ENCODE measurements at places on chromosomes 13 and 19.

GRCh38 chr19:47253970-47254369, 2.4 kb upstream of the CCDC9 start:
- no peak for DNase-seq

GRCh38 chr19:944171-944567, 18.3 kb downstream of the ARID3A start:
- DNase-seq, result no peak

DNA sequence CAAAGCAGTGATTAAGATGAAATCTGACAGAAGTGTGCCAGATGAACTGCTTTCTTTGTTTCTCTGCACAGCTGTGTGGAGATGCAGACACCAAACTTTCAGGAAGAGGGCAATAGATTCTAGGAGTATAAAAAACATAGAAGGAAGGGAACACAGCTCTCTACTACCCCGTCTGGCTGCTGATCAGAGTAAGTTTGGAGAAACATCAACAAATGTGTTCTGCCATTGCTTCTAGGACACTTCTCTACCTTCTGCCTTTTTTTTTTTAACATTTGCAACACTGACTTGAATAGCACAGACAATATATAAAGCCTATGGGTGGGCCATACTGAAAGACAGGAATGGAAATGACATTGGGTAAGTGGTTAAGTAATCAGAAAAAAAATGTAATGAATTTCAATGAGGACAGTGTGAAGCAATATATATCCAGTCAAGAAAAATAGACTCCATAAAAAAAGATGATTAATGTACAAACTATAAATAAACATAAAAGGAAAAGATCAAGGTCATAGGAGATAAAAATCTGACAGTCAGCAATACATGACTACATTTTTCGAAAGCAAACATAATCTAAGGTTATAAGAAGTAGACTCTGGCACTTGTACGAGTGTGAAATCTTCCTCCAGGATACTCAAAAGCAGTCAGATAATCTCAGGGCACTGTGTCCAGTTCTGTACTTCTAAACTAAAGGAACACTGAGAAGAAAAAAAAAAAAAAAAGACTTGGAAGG, 21.4 kb downstream of the NUFIP1 start:
- DNase-seq, result no peak

GRCh38 chr19:5292822-5293611, 47.6 kb downstream of the PTPRS start:
- DNase-seq, result peak; percentile 57

DNA sequence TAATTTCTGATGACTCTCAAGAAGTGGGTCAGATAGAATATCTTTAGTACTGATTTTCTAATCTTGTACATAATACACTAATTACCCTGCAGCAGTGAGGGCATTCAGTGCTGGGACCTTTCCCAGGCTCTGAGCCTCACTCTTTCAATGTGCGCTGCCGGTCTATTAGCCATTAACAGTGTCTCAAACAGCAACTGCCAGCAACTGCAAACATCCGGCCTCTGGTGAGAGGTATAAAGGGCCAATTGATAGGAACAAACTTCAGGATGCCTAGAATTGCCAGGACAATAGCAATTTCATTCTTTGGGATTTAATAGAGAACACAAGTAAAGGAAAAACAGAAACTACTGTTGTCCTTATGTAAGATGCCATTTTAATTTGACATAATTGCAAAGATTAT, 604.4 kb upstream of the SPRY2 start:
- no peak for DNase-seq

DNA sequence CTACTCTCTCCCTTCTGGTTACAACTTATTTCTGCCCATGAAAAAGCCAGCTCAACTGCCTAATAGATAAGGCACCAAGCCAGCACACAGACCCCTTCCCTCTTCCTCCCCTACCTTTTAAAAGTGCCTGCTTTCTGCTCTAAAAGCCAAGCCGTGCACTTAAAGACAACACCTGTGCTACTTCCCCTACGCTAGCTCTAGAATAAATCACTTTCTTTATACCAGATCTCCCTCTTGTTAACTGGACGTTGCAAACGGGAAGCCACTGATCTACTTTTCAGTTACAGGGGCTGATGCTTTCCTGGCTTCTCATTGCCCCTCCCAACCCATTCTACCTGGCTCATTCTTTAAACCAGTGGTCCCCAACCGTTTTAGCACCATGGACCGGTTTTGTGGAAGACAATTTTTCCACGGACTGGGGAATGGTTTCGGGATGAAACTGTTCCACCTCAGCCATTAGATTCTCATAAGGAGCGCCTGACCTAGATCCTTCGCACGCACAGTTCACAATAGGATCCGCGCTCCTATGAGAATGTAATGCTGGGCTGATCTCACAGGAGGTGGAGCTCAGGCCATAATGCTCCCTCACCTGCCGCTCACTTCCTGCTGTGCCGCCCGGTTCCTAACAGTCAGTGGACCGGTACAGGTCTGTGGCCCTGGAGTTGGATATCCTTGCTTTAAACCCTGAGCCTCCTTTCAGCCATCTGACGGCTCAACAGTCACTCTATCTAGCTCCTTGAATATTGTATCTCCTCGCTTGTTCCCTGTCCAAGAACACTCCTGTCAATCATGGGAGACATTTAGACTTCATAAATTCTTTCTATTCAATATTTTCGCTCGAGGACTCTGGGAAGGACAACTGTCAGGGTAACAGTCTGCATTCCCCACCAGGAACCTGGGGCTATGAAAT, 841 bp upstream of the ZNF223 start:
- peak; percentile 54 for DNase-seq

- no peak for DNase-seq
These were observed 7.1 kb upstream of the NFIC start for GRCh38 chr19:3359015-3359918.

DNA sequence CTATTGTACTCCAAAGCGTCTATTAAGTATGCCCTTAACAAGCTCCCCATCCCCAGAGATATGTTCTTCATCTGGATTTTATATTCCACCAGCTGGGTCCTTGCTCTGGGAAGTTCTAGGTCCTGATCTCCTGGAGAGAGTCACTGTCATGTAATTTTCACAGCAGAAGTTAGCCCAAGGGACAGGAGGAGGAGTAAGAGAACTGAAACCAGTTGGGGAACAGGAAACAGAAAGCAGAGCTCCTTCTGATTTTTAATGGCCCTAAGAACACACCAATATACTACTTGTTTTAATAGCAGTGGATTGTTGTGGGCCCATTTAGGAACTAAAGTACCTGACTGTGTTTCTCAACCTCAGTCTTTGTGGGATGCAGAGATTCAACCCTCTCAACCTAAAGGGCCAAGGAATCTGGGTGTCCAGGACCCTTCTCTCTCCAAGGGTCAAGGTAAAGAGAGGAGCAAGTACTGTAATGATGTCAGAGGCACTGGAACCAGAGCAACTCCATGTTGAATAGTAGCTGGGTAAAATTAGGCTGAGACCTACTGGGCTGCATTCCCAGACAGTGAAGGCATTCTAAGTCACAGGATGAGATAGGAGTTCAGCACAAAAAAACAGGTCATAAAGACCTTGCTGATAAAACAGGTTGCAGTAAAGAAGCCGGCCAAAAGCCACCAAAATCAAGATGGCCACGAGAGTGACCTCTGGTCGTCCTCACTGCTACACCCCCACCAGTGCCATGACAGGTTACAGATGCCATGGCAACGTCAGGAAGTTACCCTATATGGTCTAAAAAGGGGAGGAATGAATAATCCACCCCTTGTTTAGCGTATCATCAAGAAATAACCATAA, 8.1 kb upstream of the FPR3 start:
- DNase-seq, result no peak

DNA sequence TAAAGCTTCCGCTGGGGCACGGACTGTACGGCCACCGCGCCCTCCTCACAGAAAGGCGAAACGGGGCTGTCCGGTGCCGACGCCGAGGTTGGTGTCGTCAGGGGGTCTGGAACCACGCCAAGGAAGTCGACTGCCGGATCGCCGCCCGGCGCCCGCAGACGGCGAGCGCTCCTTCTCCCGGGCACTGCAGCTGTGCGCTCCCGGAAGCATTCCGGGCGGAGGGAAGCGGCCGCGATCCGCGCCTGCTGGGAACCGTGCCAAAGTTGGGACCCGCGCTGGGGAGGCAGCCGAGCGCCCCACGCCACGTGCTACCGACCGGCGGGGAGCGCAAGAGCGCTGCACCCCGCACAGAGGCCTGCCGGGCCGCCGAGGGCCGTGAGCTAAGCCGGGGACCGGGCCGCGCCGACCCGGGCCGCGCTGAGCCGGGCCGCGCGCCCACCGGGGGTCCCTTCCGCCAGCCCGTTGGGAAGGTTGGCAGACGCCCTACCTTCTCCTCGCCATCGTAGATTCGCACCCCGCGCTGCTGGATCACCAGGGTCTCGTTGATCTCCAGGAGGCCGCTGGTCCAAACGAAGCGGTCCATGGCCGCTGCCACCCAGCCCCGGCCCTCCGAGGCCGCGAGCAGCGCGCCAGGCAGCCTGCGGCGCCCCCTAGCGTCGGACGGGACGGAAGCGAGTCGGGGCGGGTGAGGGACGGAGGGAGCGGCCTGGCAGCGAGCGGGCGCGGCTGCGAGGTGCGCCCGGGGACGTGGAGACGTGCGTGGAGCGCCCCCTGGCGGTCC, at the start of gene VPS36:
TSS of gene VPS36 (minus strand) at position 623 of the 781 bp plus-strand sequence. CDS start at position 583, 40 bp downstream.
- peak; percentile 91 for DNase-seq

DNA sequence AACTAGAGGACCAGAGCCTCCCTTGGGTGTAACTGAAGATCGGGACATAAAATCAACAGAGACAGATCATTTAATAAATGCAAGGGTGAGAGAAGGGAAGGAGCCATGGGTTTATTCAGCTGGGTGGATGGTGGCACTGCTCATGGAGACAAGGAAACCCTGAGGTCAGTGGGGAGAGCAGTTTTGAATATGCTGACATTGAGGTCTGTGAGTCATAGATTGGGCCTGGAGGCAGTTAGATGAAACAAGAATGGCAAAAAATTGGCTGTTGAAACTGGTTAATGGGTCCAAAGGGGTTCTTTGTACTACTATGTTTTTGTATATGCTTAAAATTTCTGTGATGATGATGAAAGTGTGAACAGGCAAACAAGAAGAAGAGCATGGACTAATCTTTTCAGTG, 5.1 kb upstream of the GTF3A start:
- DNase-seq, result no peak

- no peak for DNase-seq
These were observed 37.7 kb downstream of the LHFPL6 start for GRCh38 chr13:39565036-39565949.

DNA sequence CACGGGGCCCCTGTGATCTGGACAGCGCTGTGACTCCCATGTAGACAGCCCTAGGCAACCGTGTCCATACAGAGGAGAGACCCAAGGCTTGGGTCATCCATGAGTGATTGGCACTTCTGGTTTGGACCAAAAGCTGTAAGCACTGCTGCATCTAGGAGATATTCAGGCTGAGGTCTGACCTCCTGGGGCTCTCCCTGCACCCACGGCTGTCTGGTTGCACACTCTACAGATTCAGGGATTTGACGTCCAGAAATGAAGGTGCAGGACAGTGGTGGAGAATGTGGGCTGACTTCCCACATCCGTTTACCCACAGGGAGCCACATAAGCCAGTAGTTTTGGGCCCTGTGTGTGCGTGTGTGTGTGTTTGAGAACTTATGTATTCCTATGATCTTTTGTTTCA, 76.2 kb upstream of the ARHGEF7 start:
- no peak for DNase-seq

DNA sequence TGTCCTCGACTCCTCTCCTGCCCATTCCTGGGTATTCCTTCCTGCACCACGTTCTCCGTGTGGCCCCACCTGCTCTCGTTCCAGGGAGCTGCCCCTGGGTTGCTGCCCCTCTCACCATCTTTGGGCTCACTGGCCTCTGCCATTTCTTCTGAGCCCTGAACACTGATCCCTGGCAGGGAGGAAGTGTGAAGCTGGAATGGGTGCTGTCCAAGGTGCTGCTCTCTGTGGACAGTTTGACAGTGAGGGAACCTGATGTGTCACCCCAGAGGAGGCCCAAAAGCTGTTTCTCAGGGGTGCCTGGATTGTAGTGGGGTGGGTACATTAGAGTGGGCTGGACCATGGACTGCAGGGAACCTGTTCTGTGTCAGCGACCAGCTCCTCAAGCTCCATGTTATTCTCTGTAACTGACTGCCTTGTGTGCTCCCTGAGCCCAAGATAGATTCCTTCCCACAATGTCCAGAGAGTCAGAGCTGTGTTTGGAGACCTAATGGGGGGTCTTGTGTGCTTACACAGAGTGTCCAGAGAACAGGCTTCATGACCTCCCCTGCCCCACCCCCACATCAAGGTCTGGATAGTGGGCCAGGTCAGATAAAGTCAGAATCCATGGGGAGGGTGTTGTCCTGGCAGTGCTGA, 7.2 kb upstream of the CEACAM8 start:
- no peak for DNase-seq

DNA sequence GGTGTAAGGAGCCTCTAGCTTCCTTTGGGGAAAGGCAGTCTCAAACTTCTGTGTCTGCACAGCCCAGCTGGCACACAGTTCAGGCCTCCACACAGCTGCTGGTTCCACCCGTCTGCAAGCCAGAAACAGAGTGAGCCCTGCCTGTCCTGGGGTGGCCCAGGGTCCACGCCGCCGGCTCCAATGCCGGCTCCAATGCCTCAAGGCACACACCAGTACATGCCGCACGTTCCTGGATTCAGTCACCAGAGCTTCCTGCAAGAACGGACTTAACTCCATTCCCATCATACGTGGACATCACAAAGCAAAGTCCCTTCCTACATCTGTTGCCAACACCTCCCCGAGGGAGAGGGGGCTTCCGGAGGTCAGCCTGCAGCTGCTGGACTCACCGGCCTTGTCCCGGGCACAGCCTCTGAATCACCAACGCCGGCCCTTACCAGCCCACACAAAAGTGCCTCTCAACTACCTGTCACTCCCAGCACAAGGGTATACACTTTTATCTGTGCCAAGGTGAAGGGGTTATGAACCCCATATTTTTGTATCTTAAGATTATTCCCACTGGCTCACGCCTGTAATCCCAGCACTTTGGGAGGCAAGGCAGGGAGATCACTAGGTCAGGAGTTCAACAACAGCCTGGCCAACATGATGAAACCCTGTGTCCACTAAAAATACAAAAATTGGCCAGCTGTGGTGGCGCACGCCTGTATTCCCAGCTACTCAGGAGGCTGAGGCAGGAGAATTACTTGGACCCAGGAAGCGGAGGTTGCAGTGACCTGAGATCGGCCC, 8.5 kb downstream of the SH3GL1 start:
- no peak for DNase-seq

DNA sequence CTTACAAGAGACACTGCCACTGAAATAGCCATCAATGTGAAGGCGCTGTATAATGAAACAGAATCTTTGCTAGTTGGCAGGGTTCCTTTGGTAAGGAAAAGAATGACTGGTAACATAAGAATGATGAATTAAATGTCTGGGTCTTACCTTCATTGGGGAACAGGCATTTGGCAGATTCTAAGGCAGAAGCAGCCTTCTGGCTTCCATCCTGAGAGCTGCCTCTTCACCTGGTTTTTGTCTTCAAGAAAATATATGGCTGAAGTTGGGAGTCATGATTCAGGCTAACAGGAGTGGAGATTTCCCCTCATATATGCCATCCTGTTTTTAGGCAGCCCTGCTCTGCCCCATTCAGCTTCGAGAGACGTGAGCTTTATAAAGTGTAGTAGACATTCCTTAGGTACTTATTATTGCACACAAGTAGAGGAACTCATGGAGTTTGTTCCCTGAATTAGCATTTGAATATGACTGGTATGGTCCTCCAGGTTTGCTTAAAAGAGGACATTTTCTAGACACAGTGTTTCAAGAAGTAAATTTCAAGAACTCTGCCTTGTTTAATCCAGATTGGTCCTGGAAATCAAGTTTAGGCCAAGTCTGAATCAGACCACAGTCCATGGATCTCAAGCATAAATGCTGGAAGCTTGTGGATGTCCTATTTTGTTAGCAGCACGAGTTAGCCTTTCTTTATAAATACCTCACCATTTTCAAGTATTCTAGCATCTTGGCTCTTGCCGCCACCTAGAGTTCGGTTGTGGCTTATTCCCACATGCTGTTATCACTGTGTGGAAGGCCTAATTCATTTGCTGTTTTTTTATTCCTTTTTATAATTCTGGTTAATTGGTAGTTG, 56.2 kb upstream of the AKAP11 start:
- DNase-seq, result no peak

GRCh38 chr19:4871711-4872110, 4.2 kb upstream of the PLIN3 start:
- no peak for DNase-seq
